ENCODE measurements at places on chromosomes 2 and 18. TPM values are rescaled to one million over a fixed set of nuclear protein-coding genes. Genes with fewer than 3 reads are reported as not detected.

- no peak for DNase-seq
Observed at GRCh38 chr2:161124201-161124600, 36.0 kb upstream of the TANK start.

DNA sequence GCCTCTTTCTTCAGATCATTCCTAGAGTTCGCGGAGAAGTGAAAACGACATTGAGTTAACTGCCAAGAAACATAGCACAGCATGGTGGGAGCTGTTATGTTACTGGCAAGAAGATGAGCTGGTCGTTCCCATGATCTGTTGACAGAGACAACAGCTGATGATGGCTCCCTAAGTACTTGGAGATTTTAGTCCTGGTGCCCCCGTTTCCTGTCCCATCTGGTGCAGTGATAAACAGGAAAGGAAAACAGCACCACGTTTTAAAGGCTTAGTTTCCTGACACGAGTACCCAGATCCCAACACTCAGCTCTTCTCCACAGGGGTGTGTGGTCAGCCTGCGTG, 56.4 kb upstream of the KCNG2 start:
- no peak for DNase-seq

GRCh38 chr2:60447943-60448342, 105.5 kb downstream of the BCL11A start:
- no peak for DNase-seq

DNA sequence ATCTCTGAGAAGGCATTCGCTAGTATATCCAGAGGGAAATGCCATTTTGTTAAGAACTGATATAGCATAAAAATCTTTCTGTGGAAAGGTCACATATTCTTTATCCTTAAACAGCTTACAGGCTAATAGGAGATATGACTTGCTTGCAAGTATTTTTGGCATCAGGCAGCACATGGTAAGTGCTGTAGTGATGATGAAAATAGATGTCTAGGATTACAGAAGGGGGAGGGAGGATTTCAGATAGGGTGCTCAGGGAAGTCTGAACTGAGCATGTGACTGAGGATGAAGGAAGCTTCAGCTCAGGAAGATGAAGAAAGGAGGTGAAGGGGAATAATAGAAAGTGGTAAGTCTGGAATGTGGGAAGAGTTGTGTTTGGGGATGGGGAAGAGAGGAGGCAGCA, 158.5 kb upstream of the NOSTRIN start:
- DNase-seq: no peak

- no peak for DNase-seq
Observed at GRCh38 chr2:36737131-36737750, 40.7 kb downstream of the VIT start.

DNA sequence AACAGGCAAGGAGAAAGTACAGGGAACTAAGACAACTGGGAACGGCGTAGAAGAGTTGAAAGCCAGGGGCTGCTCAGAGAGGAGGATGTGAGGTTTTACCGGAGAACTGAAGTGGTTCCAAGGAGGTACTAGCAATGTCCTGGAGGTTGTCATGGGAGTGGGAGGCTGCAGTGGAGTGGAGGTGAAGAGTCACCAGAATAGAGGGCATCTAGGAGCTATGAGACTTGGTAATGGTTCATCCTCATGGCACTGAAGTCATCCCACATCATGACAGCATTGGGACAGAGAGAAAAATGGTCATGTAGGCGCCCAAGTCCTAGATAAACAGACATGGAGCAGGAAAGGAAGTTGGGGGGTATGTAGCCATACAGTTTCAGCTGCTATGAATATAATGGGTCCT, 26.3 kb downstream of the MRPL33 start:
- no peak for DNase-seq

DNA sequence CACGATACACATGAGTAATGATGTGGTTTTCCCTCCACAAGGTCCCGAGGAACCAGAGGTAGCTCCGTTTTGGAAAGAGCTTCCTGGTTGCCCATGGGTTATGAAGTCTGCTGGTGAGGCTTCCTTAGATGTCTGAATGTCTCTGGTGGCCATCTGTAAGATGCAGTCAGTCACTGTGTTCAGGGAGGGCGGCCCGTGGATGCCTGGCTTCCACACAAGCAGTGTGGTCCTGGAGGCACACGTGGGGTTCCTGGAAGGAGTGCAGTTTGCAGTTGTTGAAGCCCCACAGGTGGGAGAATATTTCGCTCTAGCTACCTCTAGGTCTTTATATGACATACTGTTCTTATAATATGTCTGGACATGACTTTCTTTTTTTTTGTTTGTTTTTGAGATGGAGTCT, 209.0 kb downstream of the FAM210A start:
- DNase-seq: no peak

DNA sequence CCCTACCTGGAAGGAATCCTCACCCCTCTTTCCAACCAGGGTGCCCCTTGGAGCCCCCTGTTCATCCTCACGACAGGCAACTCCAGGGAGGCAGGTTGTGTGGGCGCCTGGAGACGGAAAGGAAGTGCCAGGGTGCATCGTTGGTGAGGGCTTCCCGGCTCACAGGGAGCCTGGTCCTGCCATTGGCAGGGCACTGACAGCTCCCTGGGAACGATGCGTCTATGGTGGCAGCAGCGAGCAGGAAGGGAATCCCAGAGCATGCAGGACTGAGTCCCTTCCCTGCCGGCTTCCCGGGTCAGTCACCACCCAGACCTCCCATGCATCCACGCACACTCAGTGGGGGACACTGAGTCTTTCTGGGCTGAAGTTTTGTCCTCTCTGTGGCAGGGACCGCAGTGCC, 117.6 kb downstream of the INHBB start:
- no peak for DNase-seq

DNA sequence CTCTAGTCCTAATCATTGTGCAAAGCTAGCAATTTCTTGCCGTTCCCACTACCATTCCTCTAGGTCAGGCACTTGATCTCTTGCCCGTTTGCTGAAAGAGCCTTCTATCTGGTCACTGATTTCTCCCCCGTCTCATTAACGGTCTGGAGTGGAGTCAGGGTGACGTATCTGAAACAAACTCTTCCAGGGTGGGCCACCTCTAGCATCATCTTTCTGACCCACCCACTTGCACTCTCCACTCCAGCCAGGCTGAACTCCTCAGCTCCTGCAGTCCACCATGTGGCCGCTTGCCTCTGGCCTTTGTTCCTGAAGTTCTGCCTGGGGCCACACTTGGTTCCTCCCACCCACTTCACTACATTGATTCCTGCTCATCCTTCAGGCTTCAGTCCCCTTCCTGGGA, 13.3 kb downstream of the BCL2 start:
- DNase-seq: no peak

- DNase-seq: peak; percentile 33
Observed at GRCh38 chr2:227848586-227848985, 22.8 kb upstream of the DAW1 start.

GRCh38 chr2:1489486-1489885, 76.2 kb downstream of the TPO start:
- no peak for DNase-seq

- no peak for DNase-seq
Observed at GRCh38 chr18:79611040-79611681, 68.4 kb upstream of the CTDP1 start.

- DNase-seq: no peak
Observed at GRCh38 chr2:215537611-215538010, 101.7 kb upstream of the FN1 start.

DNA sequence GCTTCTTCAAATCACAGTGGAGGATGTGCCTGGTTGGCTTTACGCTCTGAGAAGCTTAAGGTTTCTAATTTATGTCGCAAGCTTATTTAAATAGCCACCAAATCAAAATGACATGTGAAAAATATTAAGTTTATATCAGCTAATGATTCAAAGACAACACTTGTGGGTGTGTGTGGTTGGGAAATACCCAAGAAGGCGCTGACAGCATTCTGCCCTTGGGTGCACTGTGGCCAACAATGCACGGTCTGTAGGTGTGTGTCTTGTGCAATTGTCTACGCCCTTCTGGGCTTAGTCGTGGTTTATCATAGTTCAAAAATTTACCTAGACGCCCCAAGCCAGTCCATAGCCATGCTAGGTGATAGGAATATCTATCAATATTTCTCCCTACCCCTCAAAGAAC, 60.9 kb downstream of the KCTD1 start:
- DNase-seq: peak; percentile 78

- DNase-seq: no peak
Observed at GRCh38 chr2:45439788-45440773, 171.0 kb downstream of the SRBD1 start.

- DNase-seq: peak; percentile 71
Observed at GRCh38 chr18:70335892-70336726, 47.3 kb downstream of the SOCS6 start.

GRCh38 chr18:55477860-55478581, 110.0 kb downstream of the TCF4 start:
- DNase-seq: no peak

DNA sequence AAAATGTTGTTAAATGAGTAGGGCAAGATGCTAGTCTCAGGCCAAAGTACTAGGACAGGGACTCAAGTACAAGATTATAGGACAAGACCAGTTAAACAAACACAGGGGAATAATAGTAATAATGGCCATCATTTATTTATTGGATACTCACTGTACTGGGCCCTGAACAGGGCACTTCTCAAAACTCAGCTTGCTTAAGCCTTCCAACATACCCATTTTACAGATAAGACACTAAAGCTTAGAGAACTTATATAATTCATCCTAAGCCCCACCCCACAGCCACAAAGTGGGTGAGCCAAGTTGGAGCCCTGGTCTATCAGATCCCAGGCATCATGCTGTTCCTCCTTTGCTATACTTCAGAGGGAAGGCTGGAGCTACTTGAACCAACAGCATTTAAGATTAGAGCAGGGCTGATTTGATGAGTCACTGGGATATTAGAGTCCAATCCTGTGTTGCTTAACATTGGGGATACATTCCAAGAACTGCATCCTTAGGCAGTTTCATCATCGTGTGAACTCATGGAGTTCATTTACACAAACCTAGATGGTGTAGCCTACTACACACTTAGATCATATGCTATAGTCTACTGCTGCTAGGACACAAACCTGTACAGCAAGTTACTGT, 153.6 kb downstream of the MTCL1 start:
- DNase-seq: peak; percentile 94

GRCh38 chr2:197675711-197676188, 363 bp upstream of the RFTN2 start:
- no peak for DNase-seq

GRCh38 chr2:75513616-75514170, 47.0 kb downstream of the EVA1A start:
- no peak for DNase-seq

DNA sequence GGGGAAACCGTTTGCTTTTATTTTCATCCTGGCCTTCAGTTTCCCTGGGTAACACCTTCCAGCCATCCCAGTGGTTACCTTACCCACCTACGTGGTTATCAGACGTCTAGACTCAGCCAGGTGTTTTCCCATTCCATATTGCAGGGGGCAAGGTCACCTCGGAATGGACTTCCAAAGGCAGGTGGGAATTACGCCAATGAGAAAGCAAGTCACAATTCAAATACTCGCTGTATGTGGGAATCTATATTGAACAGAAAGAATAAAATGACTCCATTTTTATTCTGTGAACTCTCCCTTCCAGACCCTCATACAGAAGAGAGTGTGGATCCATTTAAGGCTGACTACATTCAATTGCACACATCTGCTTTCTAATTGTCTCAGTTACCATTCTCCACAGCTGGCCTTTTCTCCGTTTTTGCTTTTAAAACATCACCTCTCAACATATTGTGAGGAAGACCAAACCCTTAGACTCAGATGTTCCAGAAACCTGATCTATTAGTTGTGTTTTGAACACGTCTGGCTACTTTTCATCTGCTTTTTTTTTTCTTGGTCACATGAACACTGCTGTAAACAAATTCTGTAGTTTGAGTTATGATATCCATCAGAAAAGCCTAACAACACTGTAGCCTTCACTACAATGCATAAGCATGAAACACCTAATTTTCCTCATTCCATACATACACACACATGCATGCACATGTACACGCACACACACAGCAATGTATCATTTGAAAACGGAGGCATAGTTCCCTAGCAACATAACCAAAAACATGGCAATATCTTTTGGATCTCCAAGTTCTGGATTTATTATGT, 59.8 kb downstream of the BCL2 start:
- no peak for DNase-seq

DNA sequence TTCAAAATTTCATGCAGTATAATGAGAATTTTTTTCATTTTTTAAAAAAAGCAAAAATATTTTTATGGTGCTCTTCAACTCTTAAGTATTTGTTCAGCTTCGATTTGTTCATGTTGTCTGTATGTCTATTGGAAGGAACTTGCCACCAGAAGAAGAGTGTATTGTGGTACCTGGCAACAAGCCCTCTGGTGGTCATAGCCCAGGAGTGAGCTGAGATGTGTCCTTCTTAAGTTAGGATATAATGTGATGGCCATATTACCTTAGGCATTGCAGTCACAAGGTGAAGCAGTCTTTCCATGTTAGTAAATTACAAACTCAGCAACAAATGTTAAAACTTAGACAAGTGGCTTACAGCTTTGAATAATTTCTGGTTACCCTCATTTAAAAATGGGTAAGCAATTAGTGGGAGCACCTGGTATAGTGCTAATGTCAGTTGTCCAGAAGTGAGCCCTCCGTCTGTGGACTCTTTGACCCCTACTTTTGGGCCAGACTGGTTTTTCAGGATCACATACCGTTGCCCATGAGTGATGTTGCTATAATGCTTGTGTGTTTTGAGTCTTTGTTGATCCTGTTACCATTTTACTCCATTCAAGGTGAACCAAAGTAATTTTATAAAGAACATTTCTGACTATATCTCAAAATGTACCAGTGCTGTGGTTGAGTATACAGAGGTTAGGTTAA, 57.4 kb downstream of the MYO1B start:
- no peak for DNase-seq

- DNase-seq: no peak
Observed at GRCh38 chr2:37795938-37796337, 124.5 kb upstream of the CDC42EP3 start.

GRCh38 chr2:188902901-188903491, 71.2 kb upstream of the COL3A1 start:
- no peak for DNase-seq

DNA sequence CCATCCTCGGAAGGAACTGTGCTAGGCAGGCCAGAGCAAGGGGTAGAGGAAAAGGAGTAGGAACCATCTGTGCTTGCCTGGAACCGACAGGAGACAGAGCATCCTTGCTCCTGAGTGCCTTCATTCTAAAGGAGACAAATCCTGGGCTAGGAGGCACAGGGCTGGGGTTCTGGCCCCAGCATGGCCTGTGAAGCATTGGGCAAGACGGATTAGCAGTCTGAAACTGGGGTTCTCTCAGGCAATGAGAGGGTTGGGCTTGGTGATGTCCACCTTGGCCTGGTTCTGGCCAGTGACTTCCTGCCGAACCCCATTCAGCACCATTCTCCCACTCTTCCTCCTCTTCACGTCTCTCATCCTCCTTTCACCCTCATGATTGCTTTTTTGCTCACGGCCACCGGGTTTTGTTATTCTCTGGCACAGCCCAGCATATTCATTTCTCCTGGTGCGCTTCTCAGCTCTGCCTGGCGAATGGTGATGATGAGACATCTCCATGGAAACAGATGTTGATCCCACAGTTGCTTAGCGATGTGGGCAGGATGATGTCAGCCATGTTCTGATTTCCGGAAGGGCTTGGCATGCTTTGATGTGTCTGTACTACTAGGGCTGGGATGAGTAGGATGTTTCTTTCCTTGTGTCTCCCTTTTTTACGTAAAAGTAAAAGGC, 127.7 kb downstream of the CAPN13 start:
- no peak for DNase-seq

Gene ZNF521
- 12.2 TPM for total RNA-seq

Gene GPAT2
- 1.7 TPM for total RNA-seq

Gene HS1BP3
- total RNA-seq: 11.6 TPM

Gene SPOPL
- 9.3 TPM for total RNA-seq

Gene MAP2
- 4.0 TPM for total RNA-seq

Gene GPR75
- 1.5 TPM for total RNA-seq

Gene PRKAG3
- not detected for total RNA-seq

Gene SGPP2
- total RNA-seq: 9.7 TPM

Gene ANKRD30B
- total RNA-seq: 0.17 TPM

Gene DAW1
- total RNA-seq: 1.6 TPM

Gene CYP26B1
- total RNA-seq: 0.36 TPM

Gene PLCL1
- not detected for total RNA-seq
